Colonic mucosa (tissue), 4 donors: ENCODE measurements at places on chromosomes 3 and 15. TPM values are rescaled to one million over a fixed set of nuclear protein-coding genes. Genes with fewer than 3 reads are reported as not detected.

- no peak for DNase-seq
Observed at GRCh38 chr3:14786369-14786768, 32.4 kb upstream of the FGD5 start.

DNA sequence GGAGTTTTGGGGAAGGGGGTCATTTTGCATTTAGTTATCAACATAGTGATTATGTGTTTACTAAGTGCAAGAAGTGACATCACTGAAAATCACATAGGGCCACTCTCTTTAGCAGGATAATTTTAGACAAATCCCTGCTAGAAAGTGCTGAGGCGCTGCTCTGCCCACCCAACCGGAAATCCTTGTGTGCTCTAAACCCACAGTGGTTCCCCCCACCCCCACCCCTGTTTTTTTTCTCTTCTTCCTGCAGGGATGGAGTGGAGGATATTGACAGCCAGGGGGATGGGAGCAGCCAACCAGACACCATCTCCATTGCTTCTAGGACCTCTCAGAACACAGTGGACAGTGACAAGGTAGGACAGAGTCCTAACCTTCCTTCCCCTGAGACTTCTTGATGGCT is 234.2 kb upstream of the UMPS start:
- DNase-seq, result no peak

Gene MUC20
- total RNA-seq, result 58.1 TPM

Gene ALDH1L1
- 25.6 TPM for total RNA-seq

Gene LRRC34
- total RNA-seq, result 0.77 TPM
